ENCODE measurements at places on chromosomes 2 and 18. TPM values are rescaled to one million over a fixed set of nuclear protein-coding genes. Genes with fewer than 3 reads are reported as not detected.

- DNase-seq = no peak
Measured at GRCh38 chr2:126244937-126245336, 411.0 kb upstream of the GYPC start.

DNA sequence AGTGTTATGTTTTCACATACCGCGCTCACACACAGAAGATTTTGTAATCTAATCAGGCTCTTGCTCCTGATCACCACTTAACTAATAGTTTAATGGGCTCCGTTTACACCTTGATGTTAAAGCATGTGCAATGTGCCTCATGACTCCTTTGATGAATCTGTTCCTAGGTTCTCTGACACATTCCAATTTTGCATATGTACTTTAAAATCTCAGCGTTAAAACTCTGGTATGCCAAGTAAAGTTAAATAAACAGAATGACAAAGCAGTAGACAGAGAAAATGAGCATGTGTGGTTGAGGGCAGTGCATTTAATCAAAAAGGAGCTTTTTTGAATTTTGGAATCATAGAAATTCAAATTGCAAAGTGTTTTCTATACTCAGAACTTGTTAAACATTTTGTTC, 96.4 kb downstream of the TCF4 start:
- no peak for DNase-seq

DNA sequence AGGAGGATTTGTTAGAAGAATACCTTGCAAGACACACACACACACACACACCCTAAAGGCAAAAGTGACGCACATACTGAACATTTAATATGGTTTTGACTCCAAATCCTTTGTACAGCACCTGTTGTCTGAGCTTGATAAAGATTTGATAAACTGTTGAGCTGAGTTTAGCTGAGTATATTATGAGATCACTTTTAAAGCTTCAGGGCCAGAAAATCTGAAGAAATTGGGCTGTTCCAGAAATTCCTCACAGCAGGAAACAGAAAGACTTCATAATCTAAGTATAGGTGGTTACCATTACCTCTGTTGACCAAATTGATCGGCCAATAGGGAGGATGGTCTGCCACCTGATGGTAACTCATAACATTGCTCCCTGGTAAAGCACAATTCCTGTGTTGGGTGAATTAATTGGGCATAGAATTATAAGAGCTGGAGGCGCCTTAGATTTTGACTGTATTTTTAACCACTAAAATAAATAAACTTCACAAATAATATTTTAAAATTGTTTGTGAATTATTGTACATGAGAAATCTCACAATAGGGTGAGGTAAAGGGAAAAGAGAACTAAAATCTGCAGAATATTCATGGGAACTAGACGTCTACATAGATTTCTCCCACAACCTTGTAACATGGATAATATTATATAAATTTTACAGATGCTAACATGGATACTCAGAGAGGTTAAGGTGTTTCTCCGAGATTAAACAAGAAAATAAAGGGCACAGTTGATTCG, 21.8 kb upstream of the RPIA start:
- no peak for DNase-seq

- DNase-seq = no peak
Measured at GRCh38 chr2:160097326-160097725, 34.9 kb upstream of the PLA2R1 start.

ONECUT2 gene
- polyA plus RNA-seq = under 0.01 TPM

IL1RN gene
- 190 TPM for polyA plus RNA-seq

COX7A2L gene
- polyA plus RNA-seq = 172 TPM

Measured in keratinocyte (primary cell).